NCI-H1105 (cell line): ENCODE measurements at places on chromosomes 3 and 15.

DNA sequence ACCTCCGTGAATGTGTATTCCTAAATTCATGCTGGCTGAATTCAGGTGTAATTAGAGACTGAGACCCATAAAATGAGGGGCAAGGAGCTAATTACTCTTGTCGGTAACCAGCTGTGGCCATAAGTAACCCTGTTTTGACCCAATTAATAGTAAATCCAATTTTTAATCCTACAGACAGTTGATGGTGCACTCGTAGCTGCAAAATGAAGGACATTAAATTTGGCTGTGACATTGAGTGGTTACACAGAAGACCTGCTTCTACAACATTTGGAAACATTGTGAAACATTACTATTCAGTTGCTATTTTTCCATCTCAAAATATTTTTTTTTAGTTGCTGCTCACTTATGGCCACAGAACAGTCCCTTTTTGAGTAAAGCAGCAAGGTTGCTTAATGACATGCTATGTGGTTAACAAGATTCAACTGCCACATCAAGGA is 33.0 kb downstream of the MBNL1 start:
- DNase-seq, result no peak

GRCh38 chr3:71061037-71061436 is 522.5 kb downstream of the FOXP1 start:
- DNase-seq, result no peak

DNA sequence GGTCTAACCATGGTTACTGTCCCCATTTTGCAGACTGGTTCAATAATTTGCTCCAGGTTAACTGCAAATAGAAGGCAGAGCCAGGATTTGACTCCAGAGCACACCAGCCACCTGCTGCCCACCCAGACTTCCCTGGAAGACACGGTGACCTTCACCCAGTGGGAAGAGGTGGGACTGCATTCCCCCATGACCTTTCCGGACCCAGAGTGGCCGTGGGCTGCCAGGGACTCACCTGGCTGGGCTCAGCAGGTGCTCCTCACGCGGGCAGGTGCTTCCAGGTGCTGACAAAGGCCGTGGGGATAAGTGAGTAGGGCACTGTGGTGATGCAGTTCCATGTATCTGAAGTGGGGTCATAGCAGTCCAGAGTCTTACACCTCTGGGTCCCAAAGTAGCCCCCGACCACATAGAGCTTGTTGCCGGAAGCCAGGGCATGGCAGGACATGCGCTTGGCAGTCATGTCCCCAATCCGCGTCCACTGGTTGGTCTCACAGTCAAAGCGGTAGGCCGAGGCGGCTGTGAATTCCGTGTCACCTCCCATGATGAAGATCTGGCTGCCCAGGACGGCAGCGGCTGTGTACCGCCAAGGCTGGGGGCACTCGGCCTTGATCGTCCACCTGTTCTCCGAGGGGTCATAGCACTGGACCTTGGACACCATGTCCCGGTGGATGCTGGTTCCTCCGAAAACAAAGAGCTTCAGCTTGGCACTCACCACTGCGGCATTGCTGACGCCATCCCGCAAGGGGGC is 26.8 kb downstream of the KLHL25 start:
- no peak for DNase-seq

- no peak for DNase-seq
Observed at GRCh38 chr3:50392101-50392715, 32.9 kb upstream of the TMEM115 start.

DNA sequence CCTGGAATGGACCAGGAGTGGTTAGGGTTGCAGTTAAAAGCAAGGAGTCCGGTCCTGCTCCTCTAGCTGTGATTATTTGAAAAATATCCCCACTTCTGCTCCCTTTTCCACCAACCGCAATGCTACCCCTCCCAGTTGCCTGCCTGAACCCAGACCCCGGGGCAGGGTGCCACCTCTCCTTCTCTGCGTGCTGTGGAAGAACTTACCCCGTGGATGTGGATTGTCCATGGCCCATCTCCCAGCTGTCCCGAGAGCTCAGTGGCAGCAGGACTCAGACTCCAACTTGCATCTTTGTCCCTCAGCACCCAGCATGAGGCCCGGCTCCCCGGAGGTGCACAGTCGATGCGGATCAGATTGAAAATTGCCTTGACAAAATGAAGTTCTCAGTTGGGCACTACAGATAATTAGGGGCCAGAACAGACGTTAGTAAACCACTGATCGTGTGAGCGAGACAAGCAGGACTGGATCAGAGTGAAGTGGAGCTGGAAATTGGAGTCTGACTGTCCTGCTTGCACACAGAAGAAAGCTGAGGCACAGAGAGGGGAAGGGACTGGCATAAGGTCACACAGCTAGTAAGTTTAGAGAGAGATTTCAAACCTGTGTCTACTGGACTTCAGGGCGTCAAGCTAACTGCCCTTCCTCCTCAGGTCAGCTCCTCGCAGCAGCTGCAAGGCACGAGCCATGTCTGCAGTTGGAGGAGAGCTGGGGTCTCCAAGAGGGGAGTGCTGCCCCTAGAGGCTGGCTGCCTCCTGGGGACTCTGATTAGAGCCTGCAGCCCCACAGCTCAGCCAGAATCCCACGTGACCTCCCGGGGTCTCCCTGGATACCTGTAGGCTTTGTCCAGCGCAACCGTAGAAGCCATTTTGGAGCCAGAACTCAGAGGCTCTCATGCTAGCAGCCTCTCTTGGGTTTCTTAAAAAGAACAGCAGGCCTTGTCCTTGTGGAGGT is 14.7 kb downstream of the SLC6A1 start:
- no peak for DNase-seq

- no peak for DNase-seq
Observed at GRCh38 chr15:52567871-52568600, 794 bp downstream of the ARPP19 start.

GRCh38 chr3:23390446-23390845 is 187.3 kb downstream of the UBE2E2 start:
- no peak for DNase-seq

DNA sequence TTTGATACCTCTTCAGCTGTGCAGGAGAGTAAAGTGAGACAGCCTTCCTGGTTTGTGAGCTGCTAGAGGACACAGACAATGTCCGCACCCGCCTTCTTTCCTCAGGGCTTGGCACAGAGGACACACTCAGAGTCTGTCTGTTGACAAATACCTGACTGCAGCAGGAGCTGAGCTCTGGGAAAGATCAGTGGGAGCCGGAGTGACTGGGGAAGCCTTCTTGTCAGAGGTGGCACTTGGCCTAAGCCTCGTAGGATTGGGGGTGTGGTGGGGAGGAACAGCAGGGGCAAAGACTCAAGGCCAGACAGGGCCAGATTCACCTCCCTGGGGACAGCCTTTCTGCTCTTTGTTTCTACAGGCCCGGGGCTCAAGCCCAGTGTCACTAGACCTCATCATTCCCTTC is 3.3 kb upstream of the IL17RC start:
- DNase-seq, result no peak
